GM23248 (cell line): ENCODE measurements at places on chromosomes 5 and 9. TPM values are rescaled to one million over a fixed set of nuclear protein-coding genes. Genes with fewer than 3 reads are reported as not detected.

ANXA1 gene
- total RNA-seq, result 986 and 1,002 TPM in 2 replicates

MACROH2A1 gene
- total RNA-seq, result 106 and 125 TPM in 2 replicates

GRCh38 chr5:84622461-84622860 lies 237.8 kb upstream of the EDIL3 start:
- DNase-seq, result no peak

GRCh38 chr9:132249123-132249522 lies 87.3 kb downstream of the NTNG2 start:
- no peak for DNase-seq

DNA sequence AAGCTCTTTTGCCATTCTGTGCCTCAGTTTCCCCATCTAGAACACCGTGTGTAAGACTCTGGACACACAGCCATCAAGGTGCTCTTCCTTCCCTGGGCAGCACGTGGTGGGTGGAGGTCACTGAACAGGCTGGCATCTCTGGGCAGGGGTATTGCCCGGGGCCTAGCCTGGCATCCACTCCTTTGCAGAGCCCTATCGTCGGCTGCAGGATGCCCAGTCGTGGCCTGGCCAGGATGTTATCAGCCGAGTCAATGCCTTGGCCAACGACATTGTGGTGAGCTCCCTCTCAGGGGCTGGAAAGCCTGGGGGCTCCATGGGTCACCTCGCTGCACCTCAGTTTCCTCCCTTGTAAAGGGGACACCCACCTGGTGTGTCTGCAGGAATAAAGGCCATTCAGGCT lies 4.0 kb downstream of the ADGRD2 start:
- DNase-seq, result no peak
